ENCODE measurements at places on chromosomes 6 and 20. TPM values are rescaled to one million over a fixed set of nuclear protein-coding genes. Genes with fewer than 3 reads are reported as not detected.
A peak's percentile ranks its signal among the peaks of the same experiment; 100 is the strongest.

DNA sequence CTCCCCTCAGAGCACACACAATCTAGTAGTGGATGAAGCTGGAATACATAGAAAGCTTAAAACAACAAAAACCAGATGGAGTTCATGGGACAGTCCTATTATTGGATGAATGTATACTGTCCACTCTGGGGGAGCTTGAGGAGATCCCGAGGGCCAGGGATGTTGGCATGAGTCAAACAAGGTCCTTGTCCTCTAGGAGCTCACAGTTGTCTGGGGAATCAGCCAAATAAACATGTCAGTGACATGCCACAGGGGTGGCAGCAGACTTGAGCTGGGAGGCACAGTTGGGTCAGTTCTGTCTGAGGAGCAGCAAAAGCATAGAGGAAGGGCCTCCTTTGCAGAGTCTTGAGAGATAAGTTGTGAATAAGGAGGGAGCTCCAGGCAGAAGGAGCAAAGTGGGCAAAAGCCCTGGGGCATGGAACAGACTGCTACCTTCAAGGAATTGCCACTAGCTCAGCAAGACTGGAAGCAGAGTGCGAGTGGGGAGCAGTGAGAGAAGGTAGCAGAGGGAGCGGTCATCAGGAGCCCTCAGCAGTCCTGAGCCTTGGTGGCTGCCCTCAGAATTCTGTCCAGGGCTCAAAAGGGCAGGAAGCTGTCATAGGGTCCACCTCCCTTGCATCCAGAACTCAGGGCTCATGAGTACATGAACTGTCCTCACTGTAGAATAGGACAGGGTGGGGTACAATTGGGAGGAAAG, 22.1 kb downstream of the L3MBTL1 start:
- no peak for DNase-seq

- DNase-seq: no peak
Measured at GRCh38 chr6:165511807-165512206, 151.2 kb downstream of the PDE10A start.

GRCh38 chr20:2891343-2891742, 18.1 kb downstream of the PTPRA start:
- no peak for DNase-seq

- DNase-seq: no peak
Measured at GRCh38 chr6:53250176-53251032, 98.3 kb downstream of the ELOVL5 start.

GRCh38 chr20:25360631-25361286, 29.9 kb downstream of the ABHD12 start:
- no peak for DNase-seq

The PCNA gene
- total RNA-seq: 169 TPM

The WFDC12 gene
- not detected for total RNA-seq

DNA sequence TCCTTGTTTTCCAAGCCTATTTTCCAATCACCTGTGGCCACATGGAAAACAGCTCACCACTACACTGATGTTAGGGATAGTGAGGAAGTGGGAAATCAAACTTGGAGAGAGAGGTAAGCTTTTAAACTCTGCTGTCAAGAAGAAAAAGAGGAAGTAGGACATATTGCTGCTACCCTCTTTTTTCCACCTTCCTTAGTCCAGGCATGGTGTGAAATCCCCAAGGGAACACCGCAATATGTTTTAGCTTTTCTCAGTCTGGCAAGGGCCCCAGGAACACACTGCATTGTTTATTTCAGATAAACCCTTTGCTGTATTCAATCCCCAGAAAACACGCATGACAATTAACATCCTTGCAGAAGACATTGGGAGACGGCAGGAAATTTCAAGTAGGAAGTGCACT, 61.3 kb downstream of the HS3ST5 start:
- no peak for DNase-seq

DNA sequence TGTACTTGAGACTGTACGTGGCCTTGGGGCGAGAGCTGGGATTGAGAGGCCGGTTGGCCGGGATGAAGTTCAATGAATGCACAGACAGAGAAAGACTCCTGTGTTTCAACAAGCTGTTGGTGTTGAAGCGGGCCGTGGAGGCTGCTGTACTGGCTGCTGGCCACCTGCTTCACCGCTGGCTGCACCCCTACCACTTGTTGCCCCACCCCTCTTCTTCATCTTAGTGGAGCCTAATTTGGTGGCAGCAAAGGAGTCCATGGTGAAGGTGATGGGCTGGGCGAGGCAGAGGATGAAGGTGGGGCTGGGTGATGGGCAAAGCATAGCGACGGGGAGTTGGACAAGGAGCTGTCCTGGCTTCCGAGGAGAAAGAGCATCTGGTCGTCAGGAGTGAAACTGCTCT, 7.2 kb upstream of the ZSCAN9 start:
- no peak for DNase-seq

DNA sequence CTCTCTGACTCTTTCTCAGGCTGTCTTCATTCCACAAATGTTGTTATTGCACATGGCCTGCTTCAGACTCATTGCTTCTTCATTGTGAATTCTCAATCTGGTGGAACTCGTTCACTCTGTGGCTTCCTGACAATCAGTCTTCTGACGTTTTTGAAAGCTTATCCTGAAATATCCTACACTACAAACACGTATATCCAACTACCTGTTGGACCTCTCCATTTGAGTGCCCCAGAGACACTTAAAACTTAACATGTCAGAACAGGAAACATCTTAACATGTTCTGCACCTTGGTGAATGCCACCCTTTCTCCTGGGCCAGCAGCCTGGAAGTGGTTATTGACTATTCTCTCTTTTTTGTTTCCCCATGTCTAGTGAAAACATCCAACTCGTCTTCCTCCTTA, 50.8 kb downstream of the AIG1 start:
- DNase-seq: no peak

The FRS3 gene
- 7.5 TPM for total RNA-seq

DNA sequence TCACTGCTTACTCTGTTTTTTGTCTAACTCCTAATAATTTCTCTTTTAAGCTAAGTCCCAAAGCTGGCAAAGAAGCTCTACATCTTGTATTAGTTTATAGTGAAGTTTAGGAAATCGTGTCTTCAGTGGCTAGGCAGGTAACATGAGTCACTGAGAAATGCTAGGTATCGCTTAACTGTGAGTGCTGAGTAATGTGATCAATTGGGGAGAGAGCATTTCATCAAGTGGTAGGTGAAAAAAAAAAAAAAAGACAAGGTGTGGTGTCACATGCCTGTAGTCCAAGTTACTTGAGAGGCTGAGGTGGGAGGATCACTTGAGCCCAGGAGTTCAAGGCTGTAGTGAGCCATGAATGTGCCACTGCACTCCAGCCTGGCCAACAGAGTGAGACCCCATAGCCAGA, 125.3 kb downstream of the FAM83B start:
- DNase-seq: no peak

GRCh38 chr6:16800341-16800740, 39.1 kb upstream of the ATXN1 start:
- no peak for DNase-seq

DNA sequence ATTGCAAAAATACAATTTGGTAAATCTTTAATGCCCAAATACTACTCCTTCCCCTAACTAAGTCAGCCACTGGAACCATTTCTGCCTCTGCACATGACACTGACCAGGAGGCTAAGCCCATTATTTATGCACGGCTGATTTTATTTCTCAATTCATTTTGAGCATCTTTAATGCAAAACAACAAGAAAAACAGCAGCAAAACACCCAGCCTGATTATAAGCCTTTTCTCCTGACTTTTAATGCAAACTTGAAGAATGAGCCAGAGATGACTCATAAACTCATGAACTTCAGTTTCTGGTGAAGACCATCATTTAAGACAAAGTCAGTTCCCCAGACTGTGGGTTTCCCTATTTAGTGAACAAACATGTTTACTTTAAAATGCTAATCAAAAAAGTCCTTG, 51.6 kb downstream of the CYP24A1 start:
- DNase-seq: no peak

DNA sequence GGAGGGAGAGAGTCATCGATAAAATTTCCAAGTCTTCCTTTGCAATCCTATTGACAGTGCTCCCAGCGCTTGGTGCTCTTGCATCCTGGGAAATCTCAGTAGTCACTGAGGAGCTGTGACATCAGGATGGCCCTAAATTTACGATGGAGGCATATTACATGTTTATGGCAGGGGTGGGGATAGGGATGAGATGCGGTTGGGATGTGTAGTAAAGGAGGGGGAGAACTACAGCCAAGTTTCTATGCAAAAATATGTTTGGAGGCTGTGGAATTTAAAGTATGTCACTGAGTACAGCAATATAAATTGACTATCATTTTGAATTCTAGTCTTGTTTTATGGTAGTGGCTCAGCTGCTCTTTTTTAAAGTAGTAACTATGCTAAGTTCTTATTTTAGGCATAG, 544.9 kb downstream of the PKHD1 start:
- no peak for DNase-seq

DNA sequence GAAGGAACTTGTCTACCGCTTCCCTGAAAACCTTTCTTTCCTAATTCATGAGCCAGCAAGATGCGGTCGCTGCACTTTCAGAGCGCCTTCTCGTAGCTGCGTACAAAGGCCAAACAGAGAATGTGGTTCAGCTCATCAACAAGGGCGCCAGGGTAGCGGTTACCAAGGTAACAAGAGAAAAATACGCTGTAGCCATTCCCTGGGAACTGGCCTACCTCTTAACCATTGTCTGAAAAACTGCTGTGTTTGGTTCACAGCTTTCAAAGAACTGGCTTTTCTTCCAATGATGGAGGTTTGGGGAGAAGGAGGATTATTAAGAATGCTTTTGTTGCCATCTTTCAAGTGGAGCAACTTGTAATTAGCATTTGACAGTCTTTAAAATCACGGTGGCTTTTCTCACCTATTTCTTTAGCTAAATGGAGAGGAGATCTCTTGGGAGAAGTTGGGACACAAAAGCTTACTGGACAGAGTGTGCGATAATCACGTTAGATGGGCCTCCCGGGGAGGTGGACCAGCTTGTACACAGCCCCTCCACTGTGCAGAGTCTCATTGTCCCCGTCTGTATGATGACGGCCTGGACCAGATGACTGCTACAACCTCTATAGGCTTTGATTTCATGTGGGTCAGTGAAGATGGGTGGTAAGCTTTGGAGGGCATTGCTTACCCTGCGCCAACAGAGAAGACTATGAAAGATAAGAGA, 71.5 kb downstream of the LYRM2 start:
- no peak for DNase-seq

- DNase-seq: peak; percentile 96
Measured at GRCh38 chr6:157873735-157874344, 50.8 kb downstream of the SNX9 start.

The CST8 gene
- total RNA-seq: not detected

DNA sequence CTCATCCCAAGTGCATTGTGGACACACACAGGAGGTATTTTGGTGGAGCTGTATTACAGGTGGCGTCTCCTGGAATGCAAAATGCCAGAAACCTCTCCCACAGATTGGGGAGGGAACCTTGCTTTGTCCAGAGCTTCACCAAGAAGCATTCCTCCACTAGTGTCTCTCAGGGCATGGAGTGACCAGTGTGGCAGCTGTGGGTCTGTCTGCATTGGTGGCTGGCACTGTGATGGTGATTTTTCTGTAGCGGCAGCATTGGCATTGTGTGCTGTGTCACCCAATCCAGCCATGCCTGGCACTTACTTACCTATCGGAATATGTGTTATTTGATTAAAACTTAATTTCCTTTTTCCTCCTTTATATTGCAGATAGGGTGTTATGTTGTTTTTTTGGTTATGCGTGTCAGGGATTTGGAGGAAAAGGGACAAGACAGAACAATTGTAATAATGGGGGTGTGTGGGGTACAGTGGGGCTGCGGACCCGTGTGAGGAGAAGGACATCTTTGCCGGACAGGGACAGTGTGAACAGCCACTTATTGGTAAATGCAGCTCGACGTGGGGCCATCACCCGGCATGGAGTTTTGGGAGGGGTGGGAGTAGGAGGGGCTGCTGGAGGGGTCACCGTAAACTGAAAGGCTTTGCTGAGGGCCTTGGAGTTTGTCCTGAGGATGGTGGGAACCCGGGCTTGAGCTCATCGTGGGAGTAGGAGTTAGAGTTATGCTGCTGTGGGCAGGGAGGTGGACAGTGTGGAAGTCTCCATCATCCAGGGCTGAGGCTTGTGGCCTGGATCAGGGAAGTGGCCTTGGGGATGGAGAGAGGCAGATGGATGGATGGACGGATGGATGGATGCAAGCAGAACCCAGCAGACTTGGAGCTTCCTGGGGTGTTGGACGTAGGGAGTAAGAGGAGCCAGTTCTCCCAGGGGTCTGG, 105.0 kb downstream of the SYCP2 start:
- DNase-seq: peak; percentile 22

- no peak for DNase-seq
Measured at GRCh38 chr6:52482903-52483670, 62.9 kb downstream of the EFHC1 start.

DNA sequence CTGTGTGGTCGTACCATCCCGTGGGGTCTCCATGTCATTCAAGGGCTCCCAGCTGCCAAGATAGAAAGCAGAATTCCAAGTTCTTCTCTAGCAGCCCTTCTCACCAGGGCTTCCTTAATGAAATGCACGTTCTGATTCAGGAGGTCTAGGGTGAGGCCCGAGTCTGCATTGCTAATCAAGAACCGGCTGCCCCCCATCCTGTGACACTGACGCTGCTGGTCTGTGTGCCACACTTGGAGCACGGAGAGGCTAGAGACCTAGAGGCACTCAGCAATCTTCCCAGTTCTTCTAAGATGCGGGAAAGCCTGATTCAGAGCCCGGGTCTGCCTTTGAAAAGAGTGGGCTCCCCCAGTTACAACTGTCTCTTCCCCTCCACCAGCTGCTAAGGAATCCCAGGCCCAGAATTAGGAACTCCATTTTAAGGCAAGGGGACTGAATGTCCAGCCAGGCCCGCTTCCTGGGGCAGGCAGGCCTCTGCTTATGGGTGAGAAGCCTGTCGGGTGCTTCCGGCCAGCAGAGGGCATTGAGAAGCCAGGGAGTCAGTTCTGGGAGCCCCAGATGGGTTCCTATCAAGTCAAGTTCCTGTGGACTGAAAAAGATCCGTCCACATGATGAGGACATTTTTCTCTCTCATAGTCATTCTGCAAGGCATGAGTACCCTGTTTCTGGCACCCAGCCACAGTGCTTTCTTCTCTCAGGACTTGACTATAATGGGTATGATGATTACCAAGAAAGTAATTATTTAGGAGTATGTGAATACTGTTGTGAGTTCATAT, 69.8 kb upstream of the RIN2 start:
- peak; percentile 88 for DNase-seq

DNA sequence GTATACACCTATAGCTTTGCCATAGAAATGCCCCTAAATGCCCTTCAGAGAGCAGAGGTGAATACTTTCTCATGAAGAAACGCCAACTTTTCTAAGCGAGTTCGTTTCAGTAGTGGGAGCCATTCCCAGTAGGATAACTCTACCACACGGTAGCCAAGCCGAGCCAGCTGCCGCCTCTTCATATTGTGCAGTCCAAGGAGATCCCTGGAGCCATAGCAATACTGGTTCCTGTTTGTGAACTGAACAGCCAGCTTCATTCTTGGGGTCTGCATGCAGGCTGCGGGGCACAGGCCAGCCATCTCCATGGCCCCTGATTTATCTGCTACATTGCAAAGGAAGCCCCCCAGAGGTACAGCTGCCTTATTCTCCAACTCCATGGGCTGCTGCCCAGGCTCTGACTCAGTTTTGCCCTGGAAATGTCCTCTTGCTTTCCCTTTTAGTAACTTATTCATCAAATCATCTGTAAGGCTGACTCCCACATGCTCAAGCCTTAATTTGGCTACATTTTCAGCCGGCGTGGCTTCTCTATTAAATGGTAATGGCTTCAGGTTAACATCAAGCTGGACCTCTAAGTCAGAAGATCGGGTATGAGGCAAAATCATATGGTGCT, 12.8 kb downstream of the FASTKD5 start:
- no peak for DNase-seq

The RIPOR3 gene
- 0.70 TPM for total RNA-seq
